ENCODE measurements at places on chromosomes 16 and 17.

DNA sequence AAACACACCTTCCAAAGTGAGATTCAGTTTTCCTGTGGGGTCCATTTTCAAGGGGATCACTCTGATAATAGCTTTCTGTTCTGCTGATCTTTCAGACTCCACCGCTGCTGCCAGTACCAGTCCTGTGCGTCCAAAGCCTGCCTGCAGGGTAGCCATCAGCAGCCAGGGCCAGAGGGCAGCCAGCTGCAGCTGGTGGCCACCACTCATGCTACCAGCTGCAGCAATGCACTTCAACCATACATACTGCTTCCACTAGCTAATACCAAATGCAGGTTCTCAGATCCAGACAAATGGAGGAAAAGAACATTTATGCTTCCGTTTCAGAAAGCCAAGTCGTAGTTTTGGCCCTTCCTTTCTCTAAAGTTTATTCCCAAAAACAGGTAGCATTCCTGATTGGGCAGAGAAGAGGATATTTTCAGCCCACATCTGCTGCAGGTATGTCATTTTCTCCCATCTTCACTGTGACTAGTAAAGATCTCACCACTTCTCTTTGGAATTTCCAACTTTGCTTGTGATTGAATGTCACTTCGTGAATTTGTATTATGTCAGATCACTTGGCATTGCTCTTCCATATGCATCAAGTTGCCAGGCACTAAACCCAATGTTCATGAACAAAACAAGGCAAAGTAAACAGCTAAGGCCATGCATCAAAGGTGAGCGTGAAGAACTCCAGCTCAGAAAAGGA, 1.8 kb downstream of the RNF43 start:
- no peak for DNase-seq

GRCh38 chr16:16018705-16019104, 69.3 kb downstream of the ABCC1 start:
- DNase-seq: no peak

- DNase-seq: no peak
Measured at GRCh38 chr17:72334205-72334604, 213.4 kb downstream of the SOX9 start.

- no peak for DNase-seq
Measured at GRCh38 chr16:68776821-68777485, 39.9 kb downstream of the CDH1 start.

GRCh38 chr16:71671165-71671564, 45.2 kb downstream of the MARVELD3 start:
- no peak for DNase-seq

- DNase-seq: no peak
Measured at GRCh38 chr16:71626858-71627213, 852 bp downstream of the MARVELD3 start.

DNA sequence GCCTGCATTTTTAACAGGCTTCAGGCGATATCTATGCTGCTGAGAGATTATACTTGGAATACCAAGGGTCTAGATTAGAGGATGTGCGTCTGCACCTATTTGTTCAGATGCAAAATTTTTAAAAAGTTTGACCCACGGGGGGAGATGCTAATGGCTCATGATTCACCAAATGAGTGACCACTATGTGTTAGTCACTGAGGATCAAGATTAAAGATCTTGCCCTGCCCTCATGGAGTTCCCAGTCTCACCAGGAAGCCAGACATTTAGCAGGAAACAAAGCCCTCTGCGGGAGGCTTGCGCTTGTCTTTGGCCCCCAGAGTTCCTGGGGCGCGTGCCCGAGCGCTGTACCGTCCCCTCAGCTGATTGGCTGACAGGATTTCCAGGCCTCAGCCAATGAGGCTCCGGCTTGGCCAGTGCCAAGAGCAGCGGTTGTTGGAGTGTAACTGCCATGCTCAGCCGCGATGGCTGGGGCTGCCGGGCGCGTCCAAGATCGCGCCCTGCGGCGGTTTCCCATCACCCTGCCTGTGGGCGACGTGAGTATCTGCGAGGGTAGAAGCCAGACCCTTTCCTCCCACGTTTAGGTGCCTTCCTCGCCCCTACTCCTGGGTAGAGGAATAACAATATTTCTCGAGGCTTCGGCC, 4.5 kb upstream of the DDX19B start:
- no peak for DNase-seq

- DNase-seq: no peak
Measured at GRCh38 chr17:34847938-34848337, 113.3 kb downstream of the CCT6B start.

GRCh38 chr16:50940275-50940854, 198.5 kb downstream of the CYLD start:
- DNase-seq: no peak

DNA sequence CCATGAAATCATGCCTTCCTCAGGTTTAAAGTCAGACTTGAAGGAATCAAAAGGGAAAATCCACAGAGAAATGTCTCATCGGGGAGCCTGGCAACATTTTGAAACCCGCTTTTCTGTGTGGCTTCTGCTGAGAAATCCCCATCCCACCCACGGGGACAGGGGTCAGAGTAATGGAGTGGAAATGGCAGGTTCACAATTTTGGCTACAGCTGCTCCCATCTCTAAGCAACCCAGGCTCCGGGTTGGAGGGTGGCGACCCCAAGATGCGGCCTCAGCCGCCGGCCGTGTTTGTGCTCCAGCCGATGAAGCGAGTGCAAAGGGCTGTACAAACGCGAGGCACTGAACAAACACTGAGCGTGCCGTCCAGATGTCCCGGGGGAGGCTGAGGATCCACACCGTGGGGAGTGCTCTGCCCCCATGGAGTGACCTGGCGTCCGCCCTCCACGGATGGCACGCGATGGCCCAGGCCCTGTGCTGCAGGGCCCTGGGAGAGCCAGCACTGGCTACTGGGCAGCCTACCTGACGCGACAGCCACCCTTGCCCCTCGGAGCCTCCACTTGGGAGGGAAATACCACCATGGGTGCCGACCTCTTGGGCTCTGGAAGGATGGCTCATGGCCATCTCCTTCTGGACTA, 22.2 kb downstream of the SLC43A2 start:
- DNase-seq: no peak
